ENCODE measurements at places on chromosomes 13 and 19.

DNA sequence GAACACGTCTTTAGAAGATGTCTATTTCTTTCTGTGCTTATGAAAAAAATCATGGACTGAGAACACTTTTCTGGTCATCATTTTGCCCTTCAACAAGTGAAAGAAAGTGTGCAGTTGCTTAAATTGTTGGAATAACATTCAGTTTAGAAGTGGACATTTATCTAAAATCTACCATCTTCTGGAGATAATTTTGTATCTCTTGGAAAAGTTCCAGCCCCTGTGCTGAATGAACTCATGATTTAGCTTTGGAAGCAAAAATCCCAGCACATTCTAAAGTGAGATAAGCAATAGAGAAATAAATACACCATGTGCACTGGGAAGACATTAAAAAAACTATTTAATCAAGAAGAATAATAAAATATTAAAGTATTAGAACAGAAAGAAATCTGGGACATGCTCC, 1420.8 kb upstream of the SLC10A2 start:
- no peak for DNase-seq

GRCh38 chr13:52921194-52921593, 72.8 kb upstream of the PCDH8 start:
- no peak for DNase-seq

DNA sequence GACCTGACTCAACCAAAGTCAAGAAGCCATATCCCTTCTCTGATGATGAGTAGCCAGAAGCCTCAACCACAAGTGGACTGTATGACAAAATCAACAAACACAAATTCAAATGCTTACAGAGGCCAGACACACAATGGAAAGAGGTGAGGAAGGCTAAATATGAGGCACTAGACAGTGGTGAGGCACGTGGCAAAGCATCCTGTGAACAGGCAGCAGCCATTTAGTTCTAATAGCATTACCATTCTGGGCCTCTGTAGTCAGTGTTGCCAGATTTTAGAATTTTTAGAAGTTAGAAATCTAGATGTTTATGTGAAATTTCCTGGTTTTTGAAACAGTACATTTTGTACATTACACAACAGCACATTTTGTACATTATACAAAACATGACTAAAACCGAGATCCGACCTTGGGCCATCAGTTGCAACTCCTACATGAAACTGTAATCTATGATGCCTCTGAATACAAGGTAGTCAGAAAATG, 403.3 kb downstream of the COG6 start:
- no peak for DNase-seq

- DNase-seq = no peak
These were observed 30.2 kb upstream of the CPB2 start for GRCh38 chr13:46134961-46135522.

DNA sequence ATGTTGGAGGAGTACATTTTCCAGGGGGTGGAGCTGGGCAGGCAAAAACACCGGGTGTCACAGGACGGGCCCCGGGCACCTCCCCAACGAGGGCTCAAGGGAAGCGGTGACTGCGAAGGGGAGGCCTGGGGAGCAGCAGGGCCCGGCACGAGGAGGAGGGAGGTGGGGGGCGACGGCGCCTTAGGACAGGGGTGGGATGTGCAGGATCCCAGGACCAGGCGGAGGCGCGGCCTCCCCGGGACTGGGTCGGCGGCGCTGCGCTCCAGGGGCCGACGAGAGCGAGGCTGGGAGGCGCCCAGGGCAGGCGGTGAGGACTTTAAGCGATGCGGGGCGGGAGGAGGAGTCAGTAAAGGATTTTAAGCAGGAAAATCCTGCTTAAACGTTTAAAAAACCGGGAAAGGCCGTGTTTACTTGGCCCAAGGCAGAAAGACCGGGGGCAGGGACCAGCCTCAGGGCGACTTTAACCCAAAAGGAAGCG, 427 bp downstream of the ZNF160 start:
- DNase-seq = no peak

Measured in stimulated activated naive CD4-positive, alpha-beta T cell (primary cell).